ENCODE measurements at places on chromosomes 3 and 15.

DNA sequence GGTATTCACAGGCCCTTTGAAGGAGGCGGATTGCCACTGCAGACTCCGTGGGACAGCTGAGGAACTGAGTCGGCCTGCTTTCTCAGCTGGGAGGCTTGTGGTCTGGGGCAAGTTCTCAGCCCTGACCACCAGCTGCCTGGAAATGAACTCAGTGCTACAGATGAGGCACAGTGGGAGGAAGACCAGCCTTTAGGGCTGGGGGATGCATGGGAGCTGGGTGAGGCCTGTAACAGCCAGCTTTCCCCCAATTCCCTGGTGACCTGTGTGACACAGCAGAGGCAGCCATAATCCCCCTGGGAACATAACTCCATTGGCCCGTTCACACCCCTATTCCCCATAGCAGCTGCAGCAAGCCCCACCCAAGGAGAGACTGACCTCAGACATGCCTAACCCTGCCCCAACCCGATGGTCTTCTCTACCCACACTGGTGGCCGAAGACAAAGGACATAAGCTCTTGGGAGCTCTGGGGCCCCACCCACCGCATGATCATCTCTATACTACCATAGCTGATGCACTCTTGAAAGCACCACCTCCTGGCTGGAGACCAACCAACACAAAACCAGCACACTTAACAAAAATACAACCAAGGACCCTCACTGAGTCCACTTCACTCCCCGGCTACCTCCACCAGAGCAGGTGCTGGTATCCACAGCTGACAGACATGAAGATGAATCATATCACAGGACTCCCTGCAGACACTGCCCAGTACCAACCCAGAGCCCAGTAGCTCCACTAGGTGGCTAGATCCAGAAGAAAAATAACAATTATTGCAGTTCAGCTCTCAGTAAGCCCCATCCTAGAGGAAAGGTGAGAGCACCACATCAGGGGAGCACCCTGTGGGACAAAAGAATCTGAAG lies 24.9 kb downstream of the ZMAT3 start:
- no peaks in the 10 kb centered on the region for H3K27me3 ChIP-seq
- no peak overlapping the region for H3K27ac ChIP-seq
- H3K4me1 ChIP-seq, result peaks cover 18% of the 10 kb centered on the region
- no peaks in the 10 kb centered on the region for H3K36me3 ChIP-seq

GRCh38 chr3:148840451-148840850 lies 12.8 kb downstream of the CPB1 start:
- no peak overlapping the region for H3K27ac ChIP-seq
- H3K36me3 ChIP-seq, result no peaks in the 10 kb centered on the region
- DNase-seq, result no peak
- H3K4me3 ChIP-seq, result no peak overlapping the region

GRCh38 chr3:138359148-138359918 lies 11.0 kb downstream of the MRAS start:
- DNase-seq, result no peak
- no peaks in the 10 kb centered on the region for H3K27me3 ChIP-seq
- H3K27ac ChIP-seq, result no peak overlapping the region
- H3K36me3 ChIP-seq, result no peaks in the 10 kb centered on the region

- H3K36me3 ChIP-seq, result no peaks in the 10 kb centered on the region
- no peaks in the 10 kb centered on the region for H3K4me1 ChIP-seq
These were observed 365.6 kb upstream of the DPPA4 start for GRCh38 chr3:109702976-109703375.

DNA sequence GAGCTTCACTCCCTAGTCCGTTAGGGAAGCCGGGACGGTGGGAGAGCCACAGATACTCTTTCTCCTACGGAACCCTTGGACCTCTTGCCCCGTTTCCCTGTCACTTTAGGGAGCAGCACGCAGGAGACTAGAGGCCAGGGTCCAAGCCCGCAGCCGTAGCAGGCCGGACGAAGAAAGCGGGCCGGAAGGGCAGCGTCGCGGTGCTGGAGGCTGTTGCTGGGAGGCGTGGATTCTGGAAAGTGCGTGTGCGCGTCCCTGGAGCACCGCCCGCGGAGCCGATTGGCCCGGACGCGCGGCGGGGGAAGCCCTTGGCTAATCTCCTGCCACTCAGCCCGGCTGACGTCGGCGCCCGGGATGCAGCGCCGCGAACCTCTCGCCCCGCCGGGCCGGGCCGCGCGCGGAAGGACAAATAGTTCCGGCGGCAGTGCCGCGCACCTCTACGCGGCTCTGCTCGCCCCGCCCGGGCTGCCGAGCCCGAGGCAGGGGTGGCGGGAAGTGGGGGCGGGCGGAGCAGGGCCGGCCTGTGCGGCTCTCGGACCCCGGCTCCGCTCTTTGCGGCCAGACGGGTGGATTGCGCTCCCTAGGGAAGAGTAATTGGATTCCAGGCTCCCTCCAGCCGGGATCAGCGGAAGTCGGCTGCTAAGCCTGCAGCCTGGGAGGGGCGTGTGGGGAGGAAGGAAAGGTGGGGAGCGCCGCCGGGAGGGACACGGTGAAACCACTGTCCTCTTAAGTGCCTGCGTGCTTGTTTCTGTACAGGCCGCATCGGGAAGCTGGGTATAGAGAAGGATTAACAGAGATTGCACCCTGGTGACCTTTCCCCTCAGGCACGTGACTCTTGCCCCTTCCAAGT lies 31.3 kb upstream of the TCF12 start:
- peak overlapping the region; percentile 80 for H3K4me3 ChIP-seq
- H3K36me3 ChIP-seq, result no peaks in the 10 kb centered on the region
- H3K27ac ChIP-seq, result peak overlapping the region; percentile 46
- H3K27me3 ChIP-seq, result no peaks in the 10 kb centered on the region

DNA sequence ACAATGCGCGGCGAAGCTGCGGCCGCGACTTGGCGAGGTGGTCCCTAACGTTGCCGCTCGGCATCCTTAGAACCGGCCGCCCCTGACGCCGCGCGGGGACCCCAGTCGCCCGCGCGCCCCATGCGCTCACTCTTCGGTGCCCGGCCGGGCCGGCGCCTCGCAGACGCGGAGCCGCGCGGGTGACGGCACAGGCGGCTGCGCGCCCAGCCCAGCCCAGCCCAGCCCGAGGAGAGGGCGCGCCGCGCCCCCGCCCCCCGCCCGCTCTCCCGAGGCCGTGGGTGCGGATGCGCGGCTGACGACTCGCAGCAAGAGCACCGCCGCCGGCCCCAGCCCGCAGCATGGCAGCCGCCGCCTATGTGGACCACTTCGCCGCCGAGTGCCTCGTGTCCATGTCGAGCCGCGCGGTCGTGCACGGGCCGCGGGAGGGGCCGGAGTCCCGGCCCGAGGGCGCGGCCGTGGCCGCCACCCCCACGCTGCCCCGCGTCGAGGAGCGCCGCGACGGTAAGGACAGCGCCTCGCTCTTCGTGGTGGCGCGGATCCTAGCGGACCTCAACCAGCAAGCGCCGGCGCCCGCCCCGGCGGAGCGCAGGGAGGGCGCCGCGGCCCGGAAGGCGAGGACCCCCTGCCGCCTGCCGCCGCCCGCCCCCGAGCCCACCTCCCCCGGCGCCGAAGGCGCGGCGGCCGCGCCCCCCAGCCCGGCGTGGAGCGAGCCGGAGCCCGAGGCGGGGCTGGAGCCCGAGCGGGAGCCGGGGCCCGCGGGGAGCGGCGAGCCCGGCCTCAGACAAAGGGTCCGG lies 437 bp downstream of the KLF13 start:
- H3K36me3 ChIP-seq, result no peaks in the 10 kb centered on the region
- peak overlapping the region; percentile 83 for H3K4me3 ChIP-seq
- H3K27ac ChIP-seq, result peak overlapping the region; percentile 65
- DNase-seq, result peak; percentile 86

DNA sequence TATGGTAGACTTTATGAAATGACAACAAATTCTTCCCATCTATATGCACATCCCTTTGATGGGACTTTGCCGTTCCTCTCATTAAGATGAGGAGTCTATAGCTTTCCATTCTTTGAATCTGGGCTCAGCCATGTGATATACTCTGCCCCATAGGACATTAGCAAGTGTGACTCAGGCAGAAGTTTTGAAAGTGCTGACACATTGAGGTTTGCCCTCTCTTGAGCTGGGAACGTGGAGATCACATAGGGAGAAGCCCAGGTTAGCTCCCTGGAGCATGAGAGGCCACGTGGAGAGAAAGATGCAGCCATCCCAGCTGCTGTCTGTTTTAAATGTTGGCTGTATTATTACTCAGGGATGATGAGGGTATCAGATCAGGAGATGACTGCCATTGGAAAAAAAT lies 67.7 kb upstream of the OXTR start:
- no peaks in the 10 kb centered on the region for H3K36me3 ChIP-seq
- H3K27ac ChIP-seq, result no peak overlapping the region
- no peaks in the 10 kb centered on the region for H3K4me1 ChIP-seq

DNA sequence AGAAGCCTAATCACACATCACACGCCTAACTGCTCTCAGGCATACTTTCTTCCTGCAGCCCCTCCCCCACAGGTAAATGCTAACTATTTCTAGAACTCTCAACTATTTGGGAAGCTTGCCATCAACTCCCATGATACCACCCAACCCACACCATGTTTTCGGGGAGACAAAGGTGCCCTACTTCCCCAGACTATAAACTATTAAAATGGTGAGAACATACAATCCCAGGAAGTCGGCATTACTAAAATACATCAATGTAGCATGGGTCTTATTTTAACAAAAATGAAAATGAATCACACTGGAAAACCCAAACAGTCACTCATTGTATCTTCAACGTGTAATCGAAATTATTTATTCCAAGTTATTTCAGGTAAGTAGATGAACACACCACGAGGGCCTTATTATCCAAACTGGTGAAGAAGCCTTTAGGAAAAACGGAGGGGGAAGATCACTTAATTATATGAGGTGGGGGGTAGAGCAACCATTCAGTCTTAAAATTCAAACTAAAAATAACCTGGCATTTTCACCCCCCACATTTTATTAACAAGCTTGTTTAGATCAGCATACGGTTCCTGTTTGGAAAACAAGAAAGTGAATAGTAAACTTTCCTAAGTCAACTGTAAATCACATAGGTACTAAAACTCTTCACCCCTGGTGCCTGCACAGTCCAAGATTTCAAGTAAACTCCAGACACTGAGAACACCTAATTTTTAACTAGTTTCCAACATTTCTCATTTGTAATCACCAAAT lies 1.9 kb downstream of the TBL1XR1 start:
- H3K4me1 ChIP-seq, result peaks cover 61% of the 10 kb centered on the region
- H3K27me3 ChIP-seq, result peaks cover 2% of the 10 kb centered on the region
- 0 out of 2 replicates have a peak, but pooled peaks cover 5% of the 10 kb centered on the region for H3K36me3 ChIP-seq
- peak overlapping the region; percentile 90 for H3K4me3 ChIP-seq
- peak; percentile 57 for DNase-seq
- H3K27ac ChIP-seq, result peak overlapping the region; percentile 87

Measured in Karpas-422 (cell line).